GM23338 (cell line): ENCODE measurements at places on chromosomes 5 and 9. TPM values are rescaled to one million over a fixed set of nuclear protein-coding genes. Genes with fewer than 3 reads are reported as not detected.

Gene ADAMTS12
- total RNA-seq = 12.4 and 17.1 TPM in 2 replicates

Gene NACC2
- 16.5 and 20.8 TPM in 2 replicates for total RNA-seq

Gene SLC23A1
- total RNA-seq = not detected in 2 replicates

Gene IL5
- total RNA-seq = not detected in 2 replicates

Gene TPPP
- 1.4 and 1.8 TPM in 2 replicates for total RNA-seq

Gene F2RL1
- 27.1 and 32.1 TPM in 2 replicates for total RNA-seq

Gene ADAMTS19
- 27.4 and 37.9 TPM in 2 replicates for total RNA-seq

Gene TMOD1
- total RNA-seq = 0.43 and 0.69 TPM in 2 replicates

Gene IFNB1
- not detected in 2 replicates for total RNA-seq

Gene SNX24
- 22.7 and 27.5 TPM in 2 replicates for total RNA-seq

Gene IFT74
- total RNA-seq = 14.1 and 14.6 TPM in 2 replicates

Gene ZMAT2
- 26.4 and 35.6 TPM in 2 replicates for total RNA-seq

Gene BARHL1
- not detected in 2 replicates for total RNA-seq

Gene MEGF9
- total RNA-seq = 1.4 and 1.6 TPM in 2 replicates

Gene HSD17B3
- not detected in 2 replicates for total RNA-seq

Gene CYSRT1
- 1.4 and 2.0 TPM in 2 replicates for total RNA-seq

Gene CDKN2A
- total RNA-seq = 0.87 and 4.0 TPM in 2 replicates

Gene C9orf43
- 0.08 and 1.1 TPM in 2 replicates for total RNA-seq

Gene NXNL2
- 4.3 and 5.1 TPM in 2 replicates for total RNA-seq

Gene TAF11L11
- 0.21 and 1.6 TPM in 2 replicates for total RNA-seq

Gene IPO11
- 62.3 and 64.7 TPM in 2 replicates for total RNA-seq

Gene ORM2
- 0.76 TPM in 1 of 2 replicates, not detected in the other for total RNA-seq

Gene SAXO1
- total RNA-seq = not detected in 2 replicates

Gene ANKRD34B
- total RNA-seq = 1.5 and 2.9 TPM in 2 replicates

Gene POU5F2
- total RNA-seq = 0.76 and 1.2 TPM in 2 replicates

Gene ARSB
- 24.6 and 27.2 TPM in 2 replicates for total RNA-seq

Gene SLC1A1
- 8.2 and 8.8 TPM in 2 replicates for total RNA-seq

Gene RAPGEF6
- total RNA-seq = 19.7 and 20.3 TPM in 2 replicates

Gene PTGES2
- 108 and 124 TPM in 2 replicates for total RNA-seq

Gene HTR4
- total RNA-seq = 0.10 TPM in 1 of 2 replicates, not detected in the other

Gene CXCL14
- total RNA-seq = not detected in 2 replicates

Gene VCAN
- 373 and 404 TPM in 2 replicates for total RNA-seq

Gene SLC6A3
- 0.85 and 1.0 TPM in 2 replicates for total RNA-seq

Gene STPG3
- total RNA-seq = not detected in 2 replicates

Gene CDH18
- total RNA-seq = 0.66 and 1.3 TPM in 2 replicates

Gene TTC39B
- total RNA-seq = 11.0 and 11.1 TPM in 2 replicates

Gene SPINK6
- total RNA-seq = not detected in 2 replicates

Gene LCN12
- total RNA-seq = 0.69 and 2.6 TPM in 2 replicates

Gene PDGFRB
- total RNA-seq = 7.1 and 11.3 TPM in 2 replicates

Gene PCDHA9
- 3.2 and 3.3 TPM in 2 replicates for total RNA-seq

Gene COMMD10
- 45.2 and 58.5 TPM in 2 replicates for total RNA-seq

Gene HRH2
- 5.9 and 6.8 TPM in 2 replicates for total RNA-seq

Gene SPINK7
- total RNA-seq = not detected in 2 replicates

Gene GARNL3
- total RNA-seq = 12.6 and 21.9 TPM in 2 replicates

Gene PLAC8L1
- total RNA-seq = not detected in 2 replicates
